ENCODE measurements at places on chromosomes 2 and 18. TPM values are rescaled to one million over a fixed set of nuclear protein-coding genes. Genes with fewer than 3 reads are reported as not detected.
A peak's percentile ranks its signal among the peaks of the same experiment; 100 is the strongest.

DNA sequence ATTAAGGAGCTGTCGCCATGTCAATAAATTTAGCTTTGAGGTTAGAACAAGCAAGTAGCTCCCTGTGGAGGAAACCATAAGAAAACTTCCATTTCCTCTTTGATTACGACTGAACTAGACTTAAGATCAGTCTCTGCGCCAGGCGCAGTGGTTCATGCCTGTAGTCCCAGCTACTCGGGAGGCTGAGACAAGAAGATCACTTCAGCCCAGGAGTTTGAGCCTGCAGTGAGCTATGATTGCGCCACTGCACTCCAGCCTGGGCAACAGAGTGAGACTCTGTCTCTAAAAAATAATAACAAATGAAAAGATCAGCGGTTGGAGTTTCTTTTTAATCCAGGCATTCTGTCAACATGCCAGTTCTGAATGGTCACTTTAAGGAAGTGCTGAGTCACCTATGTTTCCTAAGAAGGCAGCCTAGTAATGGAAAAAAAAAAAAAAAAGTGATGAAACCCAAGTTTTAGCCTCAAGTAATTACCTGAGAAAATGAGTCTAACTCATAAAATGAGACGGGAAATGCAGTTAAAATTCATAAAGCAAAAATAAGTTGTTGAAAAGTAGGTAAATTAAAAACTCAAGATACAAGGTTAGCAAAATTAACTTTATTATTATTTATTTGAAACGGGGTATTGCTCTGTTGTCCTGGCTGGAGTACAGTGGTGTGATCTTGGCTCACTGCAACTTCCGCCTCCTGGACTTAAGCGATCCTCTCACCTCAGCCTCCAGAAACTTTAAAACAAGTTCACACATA is 10.2 kb downstream of the C18orf32 start:
- DNase-seq: no peak

DNA sequence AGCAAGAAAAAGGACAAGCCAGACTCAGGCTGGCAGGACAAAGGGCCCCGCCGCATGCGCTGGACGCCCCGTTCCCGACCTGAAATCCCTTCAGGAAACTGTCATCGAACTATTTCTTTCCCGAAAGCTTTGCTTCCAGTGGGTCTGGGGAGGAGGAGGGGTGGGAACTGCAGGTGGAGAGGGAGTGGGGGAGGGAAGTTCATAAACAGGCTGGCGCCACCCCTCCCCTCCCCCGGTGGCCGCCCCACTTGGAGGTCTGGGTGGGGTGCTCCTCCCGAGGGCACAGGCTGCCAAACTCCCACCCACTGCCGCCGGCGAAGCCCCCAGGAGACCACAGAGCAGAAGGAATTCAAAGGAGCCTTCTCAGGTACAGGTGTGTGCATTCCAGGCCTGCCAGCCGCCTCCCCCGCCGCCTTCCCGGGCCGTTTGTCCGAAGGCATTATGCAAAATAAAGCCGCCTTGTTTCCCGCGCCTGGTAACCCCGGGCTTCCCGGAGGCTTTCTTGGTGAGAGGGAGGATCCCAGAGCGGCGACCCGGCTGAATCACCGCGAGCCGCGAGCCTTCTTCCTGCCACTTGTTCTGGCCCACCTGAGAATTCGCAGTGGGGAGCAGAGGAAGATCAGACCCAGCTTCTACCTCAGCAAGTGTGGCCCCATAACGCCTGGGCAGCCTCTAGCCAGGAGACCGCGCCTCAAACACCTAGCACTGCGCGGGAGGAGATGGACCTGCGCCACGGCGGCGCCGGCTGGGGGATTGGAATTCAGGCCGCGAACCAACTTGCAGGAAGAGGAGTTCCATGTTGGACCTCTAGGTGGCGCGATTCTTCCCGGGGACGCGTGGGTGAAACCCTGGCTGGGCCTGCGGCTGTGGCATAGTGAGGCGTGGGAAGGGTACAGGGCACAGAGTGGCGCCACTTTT is 101.9 kb downstream of the FOXI3 start:
- peak; percentile 82 for DNase-seq

- no peak for DNase-seq
These were observed 119.1 kb downstream of the CCDC74A start for GRCh38 chr2:131646669-131647297.

- no peak for DNase-seq
These were observed 176.9 kb upstream of the NABP1 start for GRCh38 chr2:191500884-191501560.

- DNase-seq: no peak
These were observed 47.4 kb upstream of the RMDN2 start for GRCh38 chr2:37877457-37878315.

DNA sequence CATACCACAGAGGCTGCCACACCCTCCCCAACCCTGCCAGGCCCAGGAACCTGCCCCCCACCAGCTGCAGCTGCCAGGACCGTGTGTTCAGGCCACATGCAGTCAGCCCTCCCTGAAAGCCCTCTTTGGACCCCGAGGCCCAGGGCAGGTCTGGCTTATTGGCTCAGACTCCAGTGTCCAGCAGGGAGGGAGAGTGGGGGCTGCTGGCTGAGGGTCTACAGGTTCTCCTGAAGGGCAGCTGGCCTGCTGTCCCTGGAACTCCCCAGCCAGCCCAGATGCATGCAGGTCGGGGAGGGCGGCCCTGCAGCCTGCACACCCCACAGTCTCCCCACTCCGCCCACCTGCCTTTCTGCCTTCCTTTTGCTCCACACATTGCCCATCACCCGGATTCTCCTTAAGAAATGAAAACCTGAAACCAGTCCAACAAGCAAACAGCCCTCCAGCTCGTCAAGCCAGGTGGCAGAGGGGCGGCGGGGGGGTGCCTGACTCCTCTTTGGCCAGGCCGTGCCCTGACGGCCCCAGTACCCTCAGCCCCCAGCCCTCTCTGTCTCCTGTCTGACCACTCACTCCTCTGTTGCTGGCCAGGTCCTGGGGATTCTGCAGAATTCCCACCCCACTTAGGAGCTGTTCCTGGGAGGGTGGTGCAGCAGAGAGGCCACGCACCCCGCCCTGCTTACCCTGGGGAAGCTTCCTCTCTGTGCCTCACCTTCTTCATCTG is 18.0 kb downstream of the GPR35 start:
- DNase-seq: no peak

DNA sequence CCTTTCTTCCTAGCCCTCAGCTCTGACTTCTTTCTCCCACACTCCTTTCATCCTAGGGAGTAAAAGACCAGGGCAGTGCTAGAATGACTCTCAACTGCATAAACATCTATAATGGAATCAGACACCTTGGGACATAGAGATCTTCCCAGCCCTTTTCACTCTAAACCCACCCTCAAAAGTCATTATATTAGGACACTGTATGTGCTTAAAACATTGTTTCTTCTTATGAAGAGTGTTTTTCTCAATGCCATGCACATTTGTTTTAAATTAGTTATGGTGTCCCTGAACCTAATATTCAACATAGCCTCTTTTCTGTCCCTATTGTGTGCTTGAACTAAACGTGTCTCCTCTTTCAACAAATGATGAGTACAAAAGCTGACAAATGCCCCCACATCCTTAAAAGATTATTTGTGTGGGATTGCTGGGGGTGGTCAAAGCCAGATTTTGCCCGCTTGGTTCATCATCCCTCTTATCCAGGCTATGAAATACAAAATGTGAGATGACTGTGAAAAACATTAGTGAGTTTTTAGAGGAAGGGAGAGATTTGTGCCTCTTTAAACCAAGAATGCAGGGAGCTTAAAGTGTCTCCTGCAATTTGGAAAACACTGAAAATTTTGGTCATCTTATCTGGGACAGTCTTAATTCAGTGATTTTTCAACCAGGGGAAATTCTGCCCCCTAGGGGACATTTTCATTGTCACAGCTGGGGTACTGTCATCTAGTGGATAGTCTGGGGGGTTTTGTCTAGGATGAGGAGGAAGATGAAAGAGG is 29.0 kb downstream of the SERPINB5 start:
- DNase-seq: peak; percentile 30

DNA sequence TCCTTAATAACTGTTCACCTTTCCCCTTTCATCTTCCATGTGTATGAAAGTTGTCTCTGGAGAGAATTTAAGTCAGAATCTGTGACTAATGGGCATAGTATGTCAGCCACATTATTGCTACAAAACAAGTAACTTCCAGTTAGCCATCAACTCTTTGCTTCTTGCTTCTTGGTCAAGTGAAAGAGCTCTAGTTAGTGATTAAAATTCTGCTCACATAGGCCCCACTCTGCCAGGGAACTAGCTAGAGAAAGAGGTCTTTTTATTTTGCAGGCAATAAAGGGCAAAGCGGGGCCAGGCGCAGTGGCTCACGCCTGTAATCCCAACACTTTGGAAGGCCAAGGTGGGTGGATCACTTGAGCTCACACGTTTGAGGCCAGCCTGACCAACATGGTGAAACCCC is 64.6 kb downstream of the COLEC12 start:
- DNase-seq: no peak

Gene CCDC74A
- total RNA-seq: 5.5 TPM

Gene DNAH7
- 0.17 TPM for total RNA-seq
